ENCODE measurements at places on chromosomes 5 and 9. TPM values are rescaled to one million over a fixed set of nuclear protein-coding genes. Genes with fewer than 3 reads are reported as not detected.

The SCAI gene
- 9.5 TPM for polyA plus RNA-seq

The PRUNE2 gene
- polyA plus RNA-seq: 18.6 TPM

The CTXN3 gene
- not detected for polyA plus RNA-seq

The CDHR2 gene
- polyA plus RNA-seq: 1.4 TPM

The PCDHGA8 gene
- 0.13 TPM for polyA plus RNA-seq

The CD180 gene
- polyA plus RNA-seq: not detected

The CYLC2 gene
- polyA plus RNA-seq: not detected

The FIBCD1 gene
- not detected for polyA plus RNA-seq

The MYOZ3 gene
- 0.99 TPM for polyA plus RNA-seq

The PTGDS gene
- 135 TPM for polyA plus RNA-seq

The CDO1 gene
- 40.0 TPM for polyA plus RNA-seq

The NR5A1 gene
- not detected for polyA plus RNA-seq

The RNF183 gene
- polyA plus RNA-seq: not detected

The SHOC1 gene
- 0.62 TPM for polyA plus RNA-seq

The TMEM252 gene
- not detected for polyA plus RNA-seq

The ARL10 gene
- polyA plus RNA-seq: 1.1 TPM

The TRIM14 gene
- 0.29 TPM for polyA plus RNA-seq

The DNAJC25 gene
- polyA plus RNA-seq: 21.7 TPM

The DBH gene
- polyA plus RNA-seq: not detected

The LCN1 gene
- not detected for polyA plus RNA-seq

The DDX4 gene
- not detected for polyA plus RNA-seq

The PROB1 gene
- not detected for polyA plus RNA-seq

The KLF9 gene
- 35.3 TPM for polyA plus RNA-seq

The TEX48 gene
- polyA plus RNA-seq: not detected

The HTR4 gene
- polyA plus RNA-seq: not detected

The DHX29 gene
- polyA plus RNA-seq: 32.1 TPM

The CREB3 gene
- polyA plus RNA-seq: 17.7 TPM

The TMC1 gene
- polyA plus RNA-seq: 0.87 TPM

The IGFBPL1 gene
- polyA plus RNA-seq: 1.3 TPM

The FAM78A gene
- polyA plus RNA-seq: 0.24 TPM

The TMEM174 gene
- not detected for polyA plus RNA-seq

The AJM1 gene
- polyA plus RNA-seq: not detected

The ANKRD31 gene
- polyA plus RNA-seq: 0.42 TPM

The PAEP gene
- not detected for polyA plus RNA-seq

All from Purkinje cell (primary cell).